ENCODE measurements at places on chromosomes 7 and 10.

- no peak for DNase-seq
Measured at GRCh38 chr7:135980012-135980551, 2.9 kb upstream of the MTPN start.

DNA sequence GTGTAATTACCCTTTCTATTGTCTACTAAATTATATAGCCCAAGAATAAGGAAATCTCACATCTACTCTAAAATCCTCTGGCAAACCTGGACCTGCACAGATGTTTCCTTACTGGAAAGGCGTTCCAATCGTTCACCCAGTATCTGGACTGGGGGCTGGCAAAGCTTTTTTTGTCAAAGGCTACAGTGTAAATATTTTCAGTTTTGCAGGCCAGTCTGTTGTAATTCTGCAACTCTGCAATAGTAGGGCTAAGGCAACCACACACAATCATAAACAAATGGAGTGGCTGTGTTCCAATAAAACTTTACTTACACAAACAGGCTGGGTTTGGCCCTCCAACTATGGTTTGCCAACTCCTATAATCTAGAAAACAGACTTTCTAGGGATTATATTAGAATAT, 56.2 kb downstream of the GLI3 start:
- no peak for DNase-seq

GRCh38 chr7:120609136-120609753, 248.7 kb downstream of the TSPAN12 start:
- DNase-seq, result no peak

GRCh38 chr10:9219860-9220259, 1165.4 kb downstream of the GATA3 start:
- DNase-seq, result no peak

DNA sequence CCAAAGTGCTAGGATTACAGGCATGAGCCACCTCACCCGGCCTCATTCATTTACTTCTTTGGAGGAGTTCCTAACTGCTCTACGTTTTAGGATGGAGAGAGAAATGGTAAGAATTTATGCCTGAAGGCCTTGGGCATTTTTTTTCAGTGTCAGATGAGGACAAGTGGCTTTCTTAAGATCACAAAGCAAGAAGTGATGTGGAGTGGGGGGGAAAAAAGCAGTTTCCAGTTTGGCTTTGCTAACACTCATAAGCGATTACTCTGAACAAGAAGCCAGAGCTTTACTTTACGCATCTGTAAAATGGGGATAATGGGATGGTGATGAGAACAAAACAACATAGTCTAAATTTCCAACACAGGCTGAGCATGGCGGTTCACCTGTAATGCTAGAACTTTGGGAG, 2.6 kb upstream of the PPIA start:
- DNase-seq, result no peak

GRCh38 chr7:41612798-41613197, 90.1 kb downstream of the INHBA start:
- no peak for DNase-seq

DNA sequence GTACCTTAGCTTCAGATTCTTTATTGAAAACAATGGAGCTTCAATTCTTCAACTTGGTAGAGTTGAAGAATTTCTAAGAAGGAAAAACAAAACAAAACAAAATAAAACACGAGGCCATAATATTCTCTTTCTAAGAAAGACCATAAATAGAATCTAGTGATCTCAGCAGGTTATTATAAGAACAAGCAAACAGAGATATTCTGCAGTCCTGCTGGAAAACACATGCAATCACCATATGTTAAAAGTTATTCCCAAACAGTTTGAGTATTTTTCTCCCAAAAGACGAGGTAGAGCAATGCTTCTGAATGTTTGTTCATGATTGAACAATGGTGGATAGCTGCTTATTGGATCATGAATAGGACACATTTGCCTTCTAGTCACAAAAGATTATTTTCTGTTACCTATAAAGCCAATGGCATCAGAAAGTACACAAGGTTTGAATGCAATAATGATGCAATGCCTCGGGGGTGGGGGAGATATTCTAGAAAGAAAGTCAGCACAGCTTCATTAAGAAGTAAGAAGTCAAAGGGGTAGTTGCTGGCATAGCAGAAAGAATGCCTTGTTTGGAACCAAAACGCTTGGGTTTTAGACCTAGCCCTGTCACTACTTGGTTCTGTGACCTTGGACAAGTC, 59.3 kb downstream of the CREB3L2 start:
- DNase-seq, result no peak

DNA sequence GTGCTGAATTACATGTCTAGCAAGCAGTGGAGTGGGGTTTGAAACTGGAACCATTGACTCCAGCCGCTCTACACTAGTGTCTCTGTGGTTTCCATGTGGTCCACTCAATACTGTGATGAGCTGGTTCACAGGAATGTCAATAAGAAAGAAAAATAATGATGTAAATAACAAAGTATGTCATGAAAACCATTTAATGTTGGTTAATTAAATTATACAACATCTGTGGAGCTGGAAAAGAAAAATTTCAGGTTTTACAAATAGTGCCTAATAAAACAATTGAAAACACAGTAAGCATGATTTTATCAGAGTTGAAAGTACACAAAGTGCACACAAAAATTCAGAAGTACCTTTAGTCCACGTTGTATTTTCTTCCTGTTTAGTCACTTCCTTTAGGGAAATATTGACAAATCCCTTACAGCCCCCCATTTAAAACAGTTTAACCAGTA, 28.7 kb upstream of the NAMPT start:
- no peak for DNase-seq

GRCh38 chr7:82699773-82700186, 256.2 kb upstream of the CACNA2D1 start:
- DNase-seq, result no peak

GRCh38 chr10:125774581-125775191, 935 bp downstream of the MMP21 start:
- no peak for DNase-seq

GRCh38 chr10:69751214-69751613, 50.5 kb upstream of the COL13A1 start:
- DNase-seq, result no peak

DNA sequence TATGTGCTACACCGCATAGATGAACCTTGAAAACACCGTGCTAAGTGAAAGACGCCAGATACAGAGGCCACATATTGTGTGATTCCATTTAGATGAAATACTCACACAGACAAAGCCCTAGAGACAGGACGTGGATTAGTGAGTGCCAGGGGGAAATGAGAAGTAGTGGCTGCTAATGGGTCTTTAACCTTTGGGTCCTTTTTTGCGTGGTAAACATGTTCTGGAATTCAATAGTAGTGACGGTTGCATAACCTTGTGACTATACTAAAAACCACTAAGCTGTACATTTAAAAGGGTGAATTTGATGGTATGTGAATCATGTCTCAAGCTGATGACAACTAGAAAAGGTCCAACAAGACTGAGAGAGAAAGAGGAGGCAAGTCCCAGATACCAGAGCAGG, 15.6 kb downstream of the SMKR1 start:
- DNase-seq, result no peak

GRCh38 chr7:100510437-100511239, 26.9 kb downstream of the NYAP1 start:
- DNase-seq, result no peak

DNA sequence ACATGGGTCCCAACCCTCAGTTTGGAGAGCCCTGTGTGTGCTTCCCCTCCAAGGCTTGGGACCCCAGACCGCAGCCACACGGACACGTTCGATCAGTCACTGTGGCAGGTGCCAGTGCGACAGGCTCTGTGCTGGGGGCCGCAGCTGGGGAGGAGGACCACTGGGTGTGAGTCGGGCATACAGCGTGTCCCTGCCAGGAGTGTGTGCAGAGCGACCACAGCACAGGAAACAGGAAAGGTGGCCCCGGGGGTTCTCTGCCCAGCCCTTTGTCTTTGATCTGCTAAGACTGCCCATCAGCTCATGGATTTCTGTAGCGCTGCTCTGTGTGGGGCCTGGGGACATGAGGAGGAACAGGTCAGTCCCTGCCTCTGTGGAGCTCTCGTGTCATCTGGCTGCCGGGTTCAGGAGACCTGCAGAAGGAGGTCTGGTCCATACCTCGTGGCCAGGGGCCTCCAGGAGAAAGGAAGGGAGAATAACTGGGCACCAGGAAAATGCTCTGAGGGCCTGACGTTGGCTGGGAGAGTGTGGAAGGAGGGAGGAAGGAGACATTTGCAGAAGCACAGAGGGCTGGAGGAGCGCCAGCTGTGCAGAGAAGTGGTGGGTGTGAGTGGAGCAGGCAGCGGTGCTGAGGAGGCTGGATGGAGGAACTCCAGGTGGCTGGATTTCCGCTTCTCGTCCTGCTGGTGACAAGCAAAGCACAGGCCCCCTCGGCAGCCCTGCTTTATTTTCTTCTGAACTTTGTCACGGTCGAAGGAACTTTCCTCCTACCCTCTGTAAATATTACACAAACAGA, 4.1 kb downstream of the NUDT1 start:
- DNase-seq, result no peak

- no peak for DNase-seq
Measured at GRCh38 chr10:24723386-24723787, 300 bp downstream of the ARHGAP21 start.

- no peak for DNase-seq
Measured at GRCh38 chr10:98919899-98920298, 315.8 kb downstream of the HPSE2 start.

DNA sequence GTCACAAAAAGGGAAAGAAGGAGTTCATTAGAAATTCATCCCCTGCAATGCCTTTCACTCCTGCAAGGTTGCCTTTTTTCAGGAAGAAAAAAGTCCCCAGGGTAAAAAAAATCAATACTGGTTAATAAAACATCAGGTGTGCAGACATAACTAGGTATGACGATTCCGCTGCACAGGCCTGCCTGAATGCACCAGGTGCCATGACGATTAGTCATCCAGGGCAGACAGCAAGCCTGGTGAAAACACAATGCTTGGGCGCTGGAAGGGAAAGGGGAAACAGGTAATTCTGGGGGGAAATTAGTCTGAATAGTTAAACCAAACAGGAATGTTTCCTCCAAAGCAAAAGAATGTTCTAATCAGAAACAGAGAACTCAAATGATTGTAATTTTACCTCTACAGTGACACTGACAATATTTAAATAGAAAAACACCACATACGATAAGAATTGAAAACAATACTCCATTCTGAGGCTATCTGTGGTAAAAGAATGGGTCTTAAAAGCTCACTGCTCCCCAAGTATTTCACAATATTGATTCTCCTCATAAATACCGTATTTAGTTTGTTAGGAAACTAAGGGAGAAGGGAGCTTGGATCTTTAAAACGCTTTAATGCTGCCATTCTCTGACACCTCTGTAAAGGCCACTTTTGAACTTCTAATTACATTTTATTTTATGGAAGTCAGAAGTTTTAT, 45.2 kb downstream of the VPS41 start:
- no peak for DNase-seq

GRCh38 chr7:150736864-150737263, 354 bp upstream of the GIMAP5 start:
- no peak for DNase-seq

DNA sequence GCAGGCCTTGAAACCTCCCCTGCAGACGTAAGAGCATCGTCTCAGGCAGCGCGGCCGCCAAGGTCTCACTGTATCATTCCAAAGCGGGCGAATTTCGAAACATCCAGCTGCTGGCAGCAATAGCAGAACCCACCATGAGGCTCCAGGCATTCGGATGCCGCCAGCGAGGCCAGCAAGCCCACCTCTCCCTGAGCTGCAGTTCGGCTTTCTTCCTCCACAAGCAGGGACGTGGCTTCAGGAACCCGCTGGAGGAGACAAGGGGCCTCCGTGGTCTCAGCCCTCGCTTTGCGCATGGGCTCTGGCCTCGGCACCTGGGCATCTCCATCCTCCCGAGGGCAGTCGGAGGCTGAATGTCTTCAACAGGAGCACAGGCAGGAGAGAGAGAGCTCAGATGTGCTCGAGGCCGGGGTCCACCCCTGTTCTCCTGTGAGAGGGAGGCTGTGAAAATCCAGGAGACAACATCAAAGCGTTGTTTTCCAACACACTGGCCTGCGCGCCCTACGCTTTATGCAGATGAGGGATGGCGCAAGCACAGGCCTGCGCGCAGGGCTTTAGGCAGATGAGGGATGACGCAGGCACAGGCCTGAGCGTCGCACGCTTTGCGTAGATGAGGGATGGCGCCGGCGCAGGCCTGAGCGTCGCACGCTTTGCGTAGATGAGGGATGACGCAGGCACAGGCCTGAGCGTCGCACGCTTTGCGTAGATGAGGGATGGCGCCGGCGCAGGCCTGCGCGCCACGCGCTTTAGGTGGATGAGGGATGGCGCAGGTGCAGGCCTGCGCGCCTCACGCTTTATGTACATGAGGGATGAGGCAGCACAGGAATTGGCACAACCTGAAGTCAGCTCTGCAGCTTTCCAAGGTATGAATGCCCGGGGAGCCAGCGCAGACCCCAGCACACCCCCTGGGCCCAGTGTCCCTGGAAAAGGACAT, 103.2 kb downstream of the WDR37 start:
- DNase-seq, result no peak

- no peak for DNase-seq
Measured at GRCh38 chr10:44384601-44385025, 284 bp downstream of the CXCL12 start.

GRCh38 chr7:99011706-99012404, 132.1 kb downstream of the SMURF1 start:
- no peak for DNase-seq

DNA sequence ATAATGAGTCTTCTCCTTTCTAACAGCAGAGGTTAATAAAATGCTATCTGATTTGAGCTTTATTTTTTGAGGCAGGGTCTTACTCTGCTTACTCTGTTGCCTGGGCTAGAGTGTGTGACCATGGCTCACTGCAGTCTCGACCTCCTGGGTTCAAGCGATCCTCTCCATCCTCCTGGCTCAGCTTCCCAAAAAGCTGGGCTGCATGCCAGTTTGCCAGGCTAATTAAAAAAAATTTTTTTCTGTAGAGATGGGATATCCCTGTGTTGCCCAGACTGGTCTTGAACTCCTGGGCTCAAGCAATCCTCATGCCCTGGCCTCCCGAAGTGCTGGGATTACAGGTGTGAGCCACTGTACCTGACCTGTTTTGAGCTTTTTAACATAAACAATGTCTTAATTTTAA, 56.7 kb downstream of the SCD start:
- DNase-seq, result no peak

DNA sequence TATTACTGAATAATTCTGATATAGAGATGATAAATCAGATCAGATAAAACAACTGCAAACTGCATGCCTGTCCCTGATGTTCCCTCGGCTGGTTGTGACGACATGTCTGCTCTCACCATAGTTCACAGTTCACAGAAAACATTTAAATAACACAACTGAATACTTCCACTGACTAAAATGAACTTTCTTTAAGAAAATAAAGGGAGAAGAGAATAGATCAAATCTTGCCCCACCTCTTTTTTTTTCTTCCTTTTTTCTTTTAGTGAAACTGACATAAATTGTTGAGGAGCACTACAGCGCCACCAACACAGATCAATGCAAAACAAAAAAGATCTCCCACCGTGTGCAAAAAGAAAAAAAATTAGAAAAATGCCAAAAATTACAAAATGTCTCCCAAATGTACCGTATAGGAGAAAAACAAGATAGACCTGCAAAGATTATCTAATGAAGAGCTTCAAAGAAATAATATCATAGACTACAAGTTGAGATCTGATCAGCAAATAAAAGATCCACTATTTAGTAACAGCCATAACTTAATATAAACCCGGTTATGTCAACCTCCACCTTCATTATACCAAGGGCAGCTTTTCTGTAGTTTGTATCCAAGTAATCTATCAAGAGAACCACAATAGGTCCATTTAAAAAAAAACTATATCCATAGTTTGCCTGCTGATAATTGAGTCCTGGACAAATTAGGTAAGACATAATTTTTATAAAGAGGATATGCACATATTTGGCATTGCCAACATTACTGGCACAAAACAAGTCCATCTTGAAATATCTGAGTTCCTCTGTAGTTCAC, 30.7 kb upstream of the EPC1 start:
- DNase-seq, result peak; percentile 31

All from SK-N-DZ (cell line).